Daoy (cell line): ENCODE measurements at places on chromosomes 6 and 20.

DNA sequence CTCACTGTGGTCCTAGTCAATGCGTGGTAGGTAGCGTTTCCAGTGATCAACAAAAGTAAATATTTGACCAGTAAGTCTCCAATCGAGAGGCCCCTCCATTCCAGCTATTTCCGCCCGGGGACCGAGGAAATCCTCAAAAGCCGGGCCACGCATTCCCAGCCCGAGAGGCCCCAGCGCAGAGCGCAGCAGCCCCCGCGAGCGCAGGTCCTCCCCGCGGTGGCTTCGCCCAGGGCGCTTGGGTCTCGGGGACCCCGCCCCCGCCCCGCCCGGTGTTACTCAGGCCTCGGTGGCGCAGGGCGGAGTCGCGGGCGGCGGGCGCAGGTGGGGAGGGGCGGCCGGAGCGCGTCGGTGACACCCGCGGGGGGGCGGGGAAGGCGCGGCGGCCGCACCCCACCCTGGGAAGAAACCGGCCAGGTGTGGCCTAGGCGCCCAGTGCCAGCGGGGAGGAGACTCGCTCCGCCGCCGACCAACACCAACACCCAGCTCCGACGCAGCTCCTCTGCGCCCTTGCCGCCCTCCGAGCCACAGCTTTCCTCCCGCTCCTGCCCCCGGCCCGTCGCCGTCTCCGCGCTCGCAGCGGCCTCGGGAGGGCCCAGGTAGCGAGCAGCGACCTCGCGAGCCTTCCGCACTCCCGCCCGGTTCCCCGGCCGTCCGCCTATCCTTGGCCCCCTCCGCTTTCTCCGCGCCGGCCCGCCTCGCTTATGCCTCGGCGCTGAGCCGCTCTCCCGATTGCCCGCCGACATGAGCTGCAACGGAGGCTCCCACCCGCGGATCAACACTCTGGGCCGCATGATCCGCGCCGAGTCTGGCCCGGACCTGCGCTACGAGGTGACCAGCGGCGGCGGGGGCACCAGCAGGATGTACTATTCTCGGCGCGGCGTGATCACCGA, at the start of gene DSP:
Gene DSP (plus strand): TSS at position 497 of the 890 bp plus-strand sequence. CDS start 245 bp downstream, at position 742.
- DNase-seq, result peak; percentile 90

DNA sequence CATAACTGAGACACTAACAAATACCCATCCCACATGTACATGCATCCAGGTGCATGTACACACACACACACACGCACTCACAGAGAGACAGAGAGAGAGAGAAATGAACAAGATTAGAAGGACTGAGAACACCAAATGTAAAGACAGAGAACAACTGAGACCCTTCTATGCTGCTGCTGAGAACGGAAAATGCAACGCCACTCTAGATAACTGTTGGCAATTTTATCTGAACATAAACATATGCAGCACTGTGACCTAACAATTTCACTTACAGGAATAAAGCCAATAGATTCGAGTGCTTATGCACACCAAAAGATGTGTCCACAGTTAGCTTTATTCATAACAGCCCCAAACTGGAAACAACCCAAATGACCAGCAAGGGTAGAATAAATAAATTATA, 103.8 kb upstream of the LY86 start:
- no peak for DNase-seq

DNA sequence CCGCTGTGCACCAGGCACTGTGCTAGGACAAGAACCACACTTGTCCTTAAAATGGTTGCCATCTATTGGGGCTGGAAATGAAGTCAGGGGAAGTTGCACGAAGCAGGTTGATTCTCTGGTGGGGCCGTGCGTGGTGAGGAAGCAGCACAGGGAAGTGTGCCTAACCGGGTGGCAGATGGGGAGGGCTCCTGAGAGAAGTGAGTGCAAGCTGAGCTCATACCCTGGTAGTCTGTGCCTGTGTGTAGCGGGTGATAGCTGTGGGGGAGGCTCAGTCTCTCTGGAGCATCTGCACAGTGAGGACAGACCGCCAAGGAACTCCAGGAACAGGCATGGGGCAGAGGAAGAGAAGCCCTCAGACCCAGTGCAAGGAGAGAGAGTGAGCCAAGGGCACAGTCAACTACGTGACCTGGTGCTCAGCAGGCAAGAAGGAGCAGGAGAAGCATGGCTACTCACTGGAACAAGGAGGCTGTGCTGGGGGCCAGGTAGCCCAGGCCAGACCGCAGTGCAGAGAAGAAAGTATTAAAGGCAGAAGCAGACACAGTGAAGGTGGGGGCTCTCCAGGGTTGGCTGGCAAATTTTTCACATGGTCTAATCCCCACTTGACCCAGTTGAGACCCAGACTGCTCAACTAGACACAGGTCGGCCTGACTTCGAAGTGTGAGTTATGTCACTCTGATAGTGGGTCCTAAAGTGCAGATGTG, 155.0 kb downstream of the CDH26 start:
- no peak for DNase-seq

DNA sequence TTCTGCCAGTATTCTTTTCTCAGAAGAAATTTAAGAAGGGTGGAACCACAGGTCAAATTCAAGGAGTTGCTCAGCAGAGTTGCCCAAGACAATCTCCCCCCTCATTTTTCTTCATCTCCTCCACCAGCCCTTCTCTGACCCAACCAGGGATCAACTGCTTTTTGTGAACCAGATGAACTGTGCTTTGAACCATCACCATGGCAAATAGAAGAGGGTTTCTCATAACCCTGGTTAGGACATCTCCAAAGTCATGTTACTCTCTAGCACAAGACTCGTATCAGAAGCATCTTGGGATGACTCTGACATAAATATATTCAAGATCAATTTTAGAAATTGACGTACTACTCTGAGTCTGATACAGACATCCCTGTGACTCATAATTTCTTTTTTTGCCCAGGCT, 130.7 kb downstream of the ALDH8A1 start:
- DNase-seq, result no peak

DNA sequence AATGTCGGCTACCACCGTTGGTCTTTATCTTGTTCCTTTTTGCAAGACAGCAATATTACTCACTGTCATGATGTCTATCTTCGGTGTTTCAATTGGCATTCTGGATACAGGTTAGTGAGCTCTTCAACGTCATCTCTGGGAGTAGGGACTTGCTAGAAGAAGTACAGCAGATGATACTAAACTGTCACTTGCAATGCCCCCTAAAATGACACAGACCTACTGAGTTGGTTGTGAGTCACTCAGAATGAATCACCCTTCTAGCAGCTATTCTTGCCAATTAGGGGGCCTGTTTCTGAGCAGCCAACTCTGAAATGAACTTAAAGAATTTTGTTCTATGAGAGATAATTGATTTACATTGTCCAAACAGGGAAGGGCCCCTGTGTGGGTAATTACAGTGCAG, 176.5 kb downstream of the SLC16A10 start:
- DNase-seq, result peak; percentile 68

- DNase-seq, result peak; percentile 29
Measured at GRCh38 chr6:35049900-35050756, 91.0 kb downstream of the TCP11 start.

GRCh38 chr6:90216072-90216977, 80.3 kb downstream of the BACH2 start:
- DNase-seq, result peak; percentile 37

- DNase-seq, result no peak
Measured at GRCh38 chr6:167819576-167819975, 7.1 kb upstream of the AFDN start.

- DNase-seq, result no peak
Measured at GRCh38 chr6:90110971-90111370, 185.7 kb downstream of the BACH2 start.

DNA sequence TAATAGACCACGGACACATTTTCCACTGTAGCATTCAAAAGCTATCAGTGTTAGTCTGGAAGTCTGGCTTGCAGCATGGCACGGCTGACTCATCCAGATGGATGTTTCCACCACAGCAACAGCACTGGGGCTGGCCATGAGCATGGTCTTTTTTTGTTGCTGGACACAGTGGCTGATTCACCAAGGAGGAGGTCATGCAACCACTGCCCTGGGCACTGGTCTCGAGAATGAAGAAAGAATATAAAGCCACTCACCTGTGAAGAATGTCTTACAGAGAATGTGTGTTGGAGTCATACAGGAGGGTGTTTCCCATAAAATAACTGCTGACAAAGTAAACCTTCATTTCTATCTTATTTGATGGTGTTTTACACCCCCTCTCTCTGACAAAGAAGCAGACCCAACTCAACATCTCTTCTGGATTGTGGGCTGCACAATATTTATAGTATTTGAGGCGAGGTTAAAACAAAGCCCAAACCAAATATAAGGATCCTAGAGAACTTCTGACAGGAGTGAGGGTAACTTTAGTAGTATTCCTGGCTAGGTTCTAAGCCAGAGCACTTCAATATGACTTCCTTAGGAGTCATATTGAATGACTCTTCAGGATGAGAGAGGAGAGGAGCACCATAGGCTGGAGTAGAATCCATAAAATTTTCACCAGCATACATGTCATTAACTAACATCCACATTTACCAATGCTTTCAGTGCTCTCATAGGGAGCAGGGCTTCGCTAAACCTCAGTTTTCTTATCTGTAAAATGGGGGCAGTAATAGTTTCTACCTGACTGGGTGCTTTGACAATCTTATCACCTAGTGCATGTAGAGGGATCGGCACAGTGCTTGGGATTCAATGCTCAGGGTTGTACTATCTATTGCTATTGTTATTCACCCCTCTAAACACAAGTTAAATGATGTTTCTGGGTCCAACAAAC, 121.4 kb downstream of the KIF13A start:
- DNase-seq, result peak; percentile 94

- peak; percentile 5 for DNase-seq
Measured at GRCh38 chr6:170083236-170084051, 207.4 kb downstream of the DLL1 start.

DNA sequence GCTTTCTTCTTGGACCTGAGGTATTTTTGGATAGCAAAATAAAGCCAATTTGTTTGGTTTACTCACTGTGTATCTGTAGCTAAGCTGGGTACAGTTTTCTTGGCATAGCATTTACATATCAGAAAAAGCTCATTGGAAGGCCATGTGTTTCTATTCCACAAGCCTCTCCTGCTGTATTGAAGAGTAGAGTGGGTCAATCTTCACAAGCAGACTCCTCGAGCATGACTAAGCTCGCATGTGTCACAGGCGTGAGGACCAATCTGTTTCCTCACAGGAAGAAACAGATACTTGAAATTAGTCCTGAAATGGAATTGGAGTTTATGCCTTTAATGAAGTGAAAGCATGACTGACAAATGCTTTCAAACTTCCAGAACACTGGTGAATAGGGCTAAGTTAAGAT, 1279.0 kb upstream of the MAP3K7 start:
- DNase-seq, result no peak

DNA sequence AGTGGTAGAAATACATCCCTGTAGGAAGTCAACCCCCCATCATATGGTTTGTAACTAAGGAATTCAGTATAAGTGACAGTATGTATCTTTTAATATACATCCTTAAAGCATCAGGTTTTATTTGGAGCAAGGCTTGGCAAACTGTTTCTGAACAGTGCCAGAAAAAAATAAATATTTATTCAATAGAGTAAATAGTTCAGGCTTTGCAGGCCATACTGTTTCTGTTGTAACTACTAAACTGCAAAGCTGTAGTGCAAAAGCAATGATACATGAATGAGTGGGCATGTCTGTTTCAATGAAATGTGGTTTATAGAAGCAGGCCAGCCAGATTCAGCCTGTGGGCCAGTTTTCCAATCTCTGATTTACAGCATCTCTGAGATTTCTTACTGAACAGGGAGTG, 977 bp downstream of the MEI4 start:
- no peak for DNase-seq

GRCh38 chr6:74041420-74041819, 345.4 kb downstream of the CD109 start:
- DNase-seq, result no peak

- DNase-seq, result no peak
Measured at GRCh38 chr6:73666393-73666792, 12.6 kb upstream of the SLC17A5 start.

- DNase-seq, result peak; percentile 72
Measured at GRCh38 chr6:129672881-129673631, 36.9 kb downstream of the ARHGAP18 start.

GRCh38 chr6:54860739-54861138, 14.2 kb downstream of the FAM83B start:
- peak; percentile 26 for DNase-seq

- DNase-seq, result no peak
Measured at GRCh38 chr6:53986721-53987521, 124.3 kb upstream of the MLIP start.

DNA sequence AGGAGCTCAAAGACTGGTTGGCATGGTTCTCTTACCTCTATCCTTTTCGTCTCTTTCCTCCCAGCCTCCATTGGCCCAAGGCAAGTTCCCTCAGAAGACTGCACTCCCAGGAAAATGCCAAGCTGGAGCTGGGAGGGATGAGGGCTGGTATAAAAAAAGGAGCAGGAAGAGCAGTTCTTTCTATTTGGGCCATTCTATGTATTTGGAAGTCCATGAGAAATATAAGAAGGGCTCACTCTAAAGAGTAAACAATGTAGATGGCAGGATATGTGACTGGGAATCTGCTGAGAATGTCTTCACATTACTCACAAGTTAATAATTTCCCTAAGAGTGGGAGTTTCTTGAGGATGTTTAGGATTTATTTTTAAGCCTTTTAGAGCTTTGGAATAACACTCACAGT, 36.6 kb upstream of the ADTRP start:
- DNase-seq, result no peak

GRCh38 chr6:122645256-122645655, 35.1 kb downstream of the PKIB start:
- DNase-seq, result no peak

- DNase-seq, result no peak
Measured at GRCh38 chr20:16392346-16392745, 180.9 kb downstream of the KIF16B start.

DNA sequence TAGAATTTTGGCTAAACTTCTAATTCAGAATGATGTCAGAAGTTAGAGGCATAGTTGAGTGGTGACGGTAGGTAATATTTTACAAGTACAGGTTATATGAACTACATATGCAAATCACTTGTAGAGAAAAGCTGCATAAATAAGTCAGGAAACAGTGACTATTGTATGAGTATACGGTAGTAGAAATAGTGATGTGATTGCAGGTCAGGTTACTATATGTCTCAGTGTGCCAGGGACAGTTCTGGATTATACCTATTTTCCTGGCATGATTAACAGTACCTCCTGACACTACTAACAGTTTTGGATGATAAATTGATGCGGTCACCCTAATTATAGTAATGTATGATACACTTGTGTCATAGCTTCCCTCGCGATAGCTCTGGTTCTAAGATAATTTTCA, 9.2 kb downstream of the DNAH8 start:
- DNase-seq, result no peak

DNA sequence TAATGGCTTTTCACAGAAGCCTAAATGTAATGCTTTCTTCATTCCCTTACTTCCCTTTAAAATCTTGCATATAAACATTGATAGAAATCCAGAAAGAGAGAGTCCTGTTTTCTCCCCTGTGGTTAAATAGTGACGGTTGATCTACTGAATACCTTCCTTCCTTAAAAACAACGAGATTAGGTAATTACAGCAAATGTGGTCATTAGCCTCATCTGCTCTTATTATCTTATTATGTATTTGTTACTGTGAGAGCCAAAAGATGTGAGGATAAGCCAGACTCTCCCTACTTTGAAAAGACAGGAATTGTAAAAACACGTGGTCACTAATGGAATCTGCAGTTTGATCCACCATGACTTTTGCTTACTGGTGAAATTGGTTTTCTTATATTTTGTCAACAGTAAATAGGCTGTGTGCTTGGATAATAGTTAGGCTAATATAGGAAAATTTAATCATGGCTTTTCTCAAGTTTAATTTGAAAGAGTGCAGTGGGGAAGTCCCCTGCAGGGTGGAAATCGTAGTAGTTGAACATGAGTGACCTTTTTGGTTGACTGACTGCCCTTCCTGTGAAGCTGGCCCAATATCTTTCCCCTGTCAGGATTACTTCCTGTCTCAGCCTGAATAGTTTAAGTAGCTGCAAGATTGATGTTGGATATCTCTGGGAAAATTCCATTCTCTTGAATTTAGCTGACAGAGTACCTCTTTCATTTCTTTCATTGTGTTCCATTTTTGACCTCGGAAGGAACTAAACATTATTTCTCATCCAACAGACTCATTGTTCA, 62.8 kb downstream of the JARID2 start:
- DNase-seq, result peak; percentile 46
